ENCODE measurements at places on chromosomes 2 and 18.

- DNase-seq: no peak
Observed at GRCh38 chr2:121211689-121212151, 73.3 kb downstream of the TFCP2L1 start.

DNA sequence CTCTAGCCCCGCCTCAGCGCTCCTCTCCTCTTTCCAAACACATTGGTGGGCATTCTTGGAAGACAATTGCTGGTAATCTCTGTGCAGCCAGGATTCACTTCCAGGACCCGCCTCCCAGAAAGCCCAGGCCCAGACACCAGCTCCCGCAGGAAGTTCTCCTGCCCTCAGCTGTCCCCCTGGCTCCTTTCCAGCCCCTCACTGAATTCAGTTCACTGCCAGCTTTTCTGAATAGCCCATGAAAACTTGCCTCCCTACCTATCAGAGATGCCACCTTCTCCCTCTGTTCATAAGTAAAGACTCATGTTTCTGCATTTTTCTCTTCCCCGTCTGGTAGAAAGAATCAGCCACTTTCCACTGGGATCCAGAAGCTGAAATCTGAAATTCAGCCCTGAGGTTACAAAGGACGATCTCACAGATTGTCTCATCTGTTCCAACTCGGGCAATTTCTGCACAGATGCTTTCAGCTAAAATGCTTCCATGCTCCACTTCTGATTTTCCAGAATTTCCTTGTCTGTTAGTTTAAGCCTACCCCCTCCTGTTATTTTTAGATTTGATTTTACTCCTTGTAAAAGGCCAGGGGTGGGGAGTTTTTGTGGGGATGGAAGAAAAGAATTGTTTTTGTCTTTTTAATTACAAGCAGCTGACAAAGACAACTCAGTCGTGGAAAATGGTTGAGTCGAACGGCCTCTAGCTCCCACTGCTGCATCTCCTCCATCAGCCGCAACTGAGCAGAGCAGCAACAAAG is 98.1 kb downstream of the SP3 start:
- DNase-seq: no peak

- no peak for DNase-seq
Observed at GRCh38 chr2:45777996-45778719, 126.7 kb downstream of the PRKCE start.

DNA sequence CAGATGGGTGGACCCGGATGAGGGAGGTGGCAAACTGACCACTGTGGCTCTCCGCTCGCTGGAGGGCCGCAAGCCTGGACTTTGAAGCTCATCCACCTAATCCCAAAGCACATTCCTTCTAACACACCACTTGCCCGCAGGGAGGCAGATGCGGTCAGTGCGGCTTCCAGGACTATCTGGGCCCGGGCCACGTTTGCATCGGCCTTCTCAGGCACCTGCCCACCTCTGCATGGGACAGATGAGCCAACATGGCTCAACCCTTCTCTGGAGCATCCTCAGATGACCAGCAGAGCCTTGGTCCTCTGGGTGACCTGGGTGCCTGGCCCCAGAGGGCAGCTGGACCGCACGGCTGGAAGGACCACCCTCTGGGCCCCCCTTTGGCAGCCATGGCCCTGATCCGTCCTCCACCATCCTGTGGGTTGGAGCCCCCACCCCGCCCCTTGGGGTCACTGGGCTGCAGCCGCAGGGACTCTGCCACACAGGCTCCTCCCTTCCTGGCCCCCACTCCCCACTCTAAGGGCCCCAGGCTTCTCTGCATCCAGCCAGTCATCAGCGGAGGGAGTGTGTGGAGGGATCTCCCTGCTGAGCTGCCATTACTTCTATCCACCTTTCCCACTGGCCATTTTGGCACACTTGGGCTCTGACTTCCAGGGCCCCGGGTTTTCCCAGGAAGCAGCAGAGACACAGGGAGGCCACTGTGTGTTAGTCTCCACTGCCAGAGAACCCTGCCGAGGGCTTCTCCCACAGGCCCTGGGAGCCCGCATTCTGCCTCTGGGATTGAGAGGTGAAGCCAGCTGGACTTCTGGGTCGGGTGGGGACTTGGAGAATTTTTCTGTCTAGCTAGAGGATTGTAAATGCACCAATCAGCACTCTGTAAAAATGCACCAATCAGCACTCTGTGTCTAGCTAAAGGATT is 12.3 kb downstream of the HDAC4 start:
- DNase-seq: no peak

GRCh38 chr18:58323866-58324762 is 280.1 kb downstream of the NEDD4L start:
- DNase-seq: no peak

GRCh38 chr2:224711859-224712665 is 4.1 kb downstream of the CCDC195 start:
- DNase-seq: peak; percentile 43

DNA sequence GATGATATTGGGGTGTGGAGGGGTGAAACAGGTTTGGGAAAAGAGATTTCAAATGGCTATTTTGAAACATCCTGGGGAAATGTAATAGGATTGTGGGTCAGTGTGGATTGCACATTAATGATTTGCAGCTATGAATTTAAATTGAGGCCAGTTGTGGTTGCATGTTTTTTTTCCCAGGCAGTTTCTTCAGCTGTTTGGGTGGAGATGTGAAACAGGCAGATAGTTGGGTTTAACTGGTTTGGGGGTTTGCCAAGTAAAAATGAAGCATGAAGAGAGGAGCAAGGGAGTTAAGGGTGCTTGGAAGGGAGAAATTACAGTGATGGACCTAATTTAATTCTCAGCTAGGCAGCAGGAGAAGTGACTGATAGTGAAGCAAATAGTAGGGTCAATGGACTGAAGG is 16.8 kb downstream of the GPD2 start:
- DNase-seq: no peak

- DNase-seq: no peak
Observed at GRCh38 chr2:200122683-200123082, 167.3 kb downstream of the MAIP1 start.

DNA sequence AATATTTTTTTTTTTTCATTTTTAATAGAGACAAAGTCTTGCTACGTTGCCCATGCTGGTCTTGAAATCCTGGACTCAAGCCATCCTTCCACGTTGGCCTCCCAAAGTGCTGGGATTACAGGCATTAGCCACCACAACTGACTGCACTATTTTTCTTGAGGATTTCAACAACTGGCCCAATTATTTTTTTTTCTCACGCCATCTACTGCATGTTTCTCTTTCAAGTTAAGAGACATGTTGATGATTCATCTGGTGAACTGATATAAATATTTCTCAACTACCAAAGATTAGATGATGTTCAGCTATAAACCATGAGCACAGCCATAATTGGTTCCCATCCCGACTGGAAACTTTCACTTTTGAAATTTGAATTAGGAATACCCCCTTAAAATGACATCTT is 688.4 kb upstream of the SYT4 start:
- DNase-seq: no peak

GRCh38 chr2:232809349-232810124 is 33.2 kb upstream of the KCNJ13 start:
- DNase-seq: peak; percentile 37

- DNase-seq: no peak
Observed at GRCh38 chr2:145352484-145352883, 832.6 kb upstream of the ZEB2 start.

GRCh38 chr18:26448714-26449159 is 99.6 kb downstream of the KCTD1 start:
- DNase-seq: no peak

- DNase-seq: no peak
Observed at GRCh38 chr2:32250290-32250689, 14.4 kb downstream of the NLRC4 start.

DNA sequence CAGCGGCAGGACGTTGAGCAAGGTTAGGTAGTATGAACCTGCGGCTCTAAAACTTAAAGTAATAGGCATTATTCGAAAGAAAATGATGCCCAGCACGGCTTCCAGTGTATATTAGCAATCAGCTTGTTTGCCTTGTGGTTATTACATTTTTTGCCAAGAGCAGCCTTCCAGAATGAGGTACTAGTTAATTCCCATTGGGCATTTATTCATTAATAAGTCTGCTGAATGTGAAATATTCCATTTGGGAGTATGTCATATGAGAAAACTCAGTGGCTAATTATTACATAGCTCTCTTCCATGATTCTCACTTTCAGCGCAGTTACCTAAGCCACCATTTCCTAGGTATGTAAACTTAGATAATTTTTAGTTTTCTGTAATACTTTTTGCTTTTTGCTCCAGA is 12.9 kb downstream of the CRIM1 start:
- DNase-seq: no peak

DNA sequence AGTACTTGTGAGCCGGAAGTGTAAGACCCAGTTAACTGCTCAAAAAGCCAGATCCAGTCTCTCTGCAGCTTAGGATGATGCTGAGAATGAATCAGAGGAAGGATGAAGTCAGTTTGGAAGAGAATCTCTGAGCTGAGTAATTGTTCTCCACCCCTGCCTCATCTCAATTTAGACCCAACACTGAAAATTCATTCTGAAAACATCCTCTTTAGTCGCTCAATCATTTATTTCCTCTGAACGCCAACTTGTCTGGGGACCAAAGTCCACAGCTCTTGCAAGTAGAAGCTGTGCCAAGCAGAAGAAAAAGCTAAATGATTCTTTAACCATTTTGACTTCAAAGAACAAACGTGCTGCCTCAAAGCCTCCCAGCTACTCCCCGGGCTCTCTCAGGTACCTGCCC is 177.1 kb upstream of the KLHL29 start:
- no peak for DNase-seq

DNA sequence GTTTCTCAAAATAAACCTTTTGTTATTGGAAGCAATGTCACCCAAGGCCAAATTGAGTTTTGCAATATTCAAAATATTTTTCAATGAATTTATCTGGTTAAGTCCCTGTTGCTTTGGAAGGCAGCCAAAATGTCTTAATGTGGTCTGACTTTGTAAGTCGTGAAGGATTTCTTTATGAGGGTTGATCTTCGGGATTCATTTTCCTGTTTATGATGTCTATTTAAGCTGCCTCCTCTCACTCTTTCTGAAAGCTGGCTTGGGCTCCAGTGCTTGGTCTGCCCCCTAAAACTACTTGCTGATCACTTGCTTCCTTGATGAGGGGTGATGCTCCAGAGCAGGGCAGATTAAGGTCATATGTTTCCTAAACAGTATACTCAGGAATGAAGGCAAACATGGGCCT is 141.1 kb downstream of the ANTXR1 start:
- DNase-seq: no peak

GRCh38 chr2:144941743-144942488 is 422.0 kb upstream of the ZEB2 start:
- DNase-seq: no peak

- DNase-seq: no peak
Observed at GRCh38 chr2:40097691-40098385, 318.8 kb upstream of the THUMPD2 start.

- no peak for DNase-seq
Observed at GRCh38 chr2:233121856-233122255, 61.7 kb downstream of the INPP5D start.
